NCI-H1092 treated with DMSO at 0.1 percent for 48 hours (cell line): ENCODE measurements at places on chromosomes 6 and 20.

- no peak for DNase-seq
Measured at GRCh38 chr20:51532577-51533191, 9.8 kb downstream of the NFATC2 start.

- DNase-seq = no peak
Measured at GRCh38 chr6:104413767-104414166, 446.0 kb downstream of the HACE1 start.

- DNase-seq = no peak
Measured at GRCh38 chr6:31877125-31877650, 1.6 kb downstream of the SLC44A4 start.

DNA sequence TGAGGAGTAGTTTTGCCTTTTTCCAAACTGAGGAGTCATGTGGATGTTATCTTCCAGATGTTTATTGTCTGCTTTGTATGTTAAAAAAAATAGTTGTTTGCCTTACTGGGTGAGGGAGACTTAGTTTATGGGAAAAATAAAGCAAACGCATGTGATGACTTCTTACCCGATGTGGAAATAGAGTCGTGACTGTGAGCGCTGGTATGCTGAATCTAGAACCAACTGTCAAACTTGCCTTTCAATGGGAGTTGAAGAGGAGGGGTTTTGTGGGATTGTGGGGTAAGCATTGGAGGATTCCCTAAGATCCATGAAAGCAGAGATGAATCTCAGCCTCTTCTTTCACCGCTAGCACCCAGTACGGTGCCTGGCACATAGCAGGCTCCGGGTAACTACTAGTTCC is 5.3 kb downstream of the DCBLD1 start:
- no peak for DNase-seq

DNA sequence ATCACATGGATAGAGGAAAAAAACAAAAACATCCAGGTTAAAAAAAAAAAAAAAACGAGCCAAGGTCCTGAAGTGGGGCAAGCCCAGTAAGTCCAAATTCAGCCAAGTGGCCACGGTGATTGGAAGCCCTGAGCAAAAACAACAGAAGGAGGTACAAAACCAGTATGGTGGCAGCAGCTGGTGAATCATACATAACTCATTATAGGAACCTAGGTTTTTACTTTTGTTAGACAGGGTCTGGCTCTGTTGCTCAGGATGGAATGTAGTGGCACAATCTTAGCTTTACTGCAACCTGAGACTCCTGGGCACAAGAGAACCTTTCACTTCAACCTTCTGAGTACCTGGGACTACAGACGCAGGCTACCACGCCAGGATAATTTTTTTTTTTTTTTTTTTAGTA is 22.7 kb upstream of the MYB start:
- DNase-seq = no peak

DNA sequence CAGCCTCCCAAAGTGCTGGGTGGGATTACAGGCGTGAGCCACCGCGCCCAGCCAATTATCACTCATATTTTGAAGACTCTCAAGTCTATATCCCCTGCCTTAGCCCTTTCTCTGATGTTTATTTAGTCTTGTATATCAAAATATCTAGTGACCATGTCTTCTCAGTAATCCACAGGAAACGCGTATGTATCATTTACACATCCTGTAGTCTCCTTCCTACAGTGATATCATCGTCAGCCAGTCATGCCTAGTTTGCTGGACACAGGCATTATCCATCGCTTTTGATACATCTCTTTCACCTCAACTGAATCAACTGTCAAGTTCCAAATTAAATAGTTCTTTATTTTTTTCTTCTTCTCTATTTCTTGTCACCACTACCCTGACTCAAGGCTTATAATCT is 223.7 kb downstream of the NKAIN2 start:
- no peak for DNase-seq

- DNase-seq = no peak
Measured at GRCh38 chr6:145749632-145750031, 14.3 kb upstream of the EPM2A start.

- DNase-seq = no peak
Measured at GRCh38 chr6:154223296-154223695, 133.3 kb downstream of the IPCEF1 start.

DNA sequence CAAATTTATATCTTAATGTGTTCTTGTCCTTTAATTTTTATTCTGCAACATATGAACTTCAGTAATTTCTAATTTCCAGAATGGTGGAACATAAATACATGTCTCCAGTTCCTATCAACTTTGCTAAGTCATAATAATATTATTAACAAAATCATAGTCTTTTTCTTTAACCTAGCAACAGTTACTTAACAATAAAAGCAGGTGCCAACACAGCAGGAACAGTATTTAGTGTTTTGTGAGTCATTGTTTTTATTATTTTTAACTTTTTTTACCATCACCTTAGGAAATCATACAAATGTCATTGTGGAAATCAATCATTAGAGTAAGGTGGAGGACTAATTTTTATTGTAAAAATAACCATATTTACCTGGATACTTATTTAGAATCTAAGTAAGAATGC is 133.5 kb downstream of the PLCB1 start:
- no peak for DNase-seq

- DNase-seq = no peak
Measured at GRCh38 chr20:2822073-2822472, 5.9 kb downstream of the TMEM239 start.

- DNase-seq = no peak
Measured at GRCh38 chr20:1331101-1331500, 2.2 kb upstream of the SDCBP2 start.

GRCh38 chr20:41170386-41171105 is 33.2 kb downstream of the PLCG1 start:
- no peak for DNase-seq

DNA sequence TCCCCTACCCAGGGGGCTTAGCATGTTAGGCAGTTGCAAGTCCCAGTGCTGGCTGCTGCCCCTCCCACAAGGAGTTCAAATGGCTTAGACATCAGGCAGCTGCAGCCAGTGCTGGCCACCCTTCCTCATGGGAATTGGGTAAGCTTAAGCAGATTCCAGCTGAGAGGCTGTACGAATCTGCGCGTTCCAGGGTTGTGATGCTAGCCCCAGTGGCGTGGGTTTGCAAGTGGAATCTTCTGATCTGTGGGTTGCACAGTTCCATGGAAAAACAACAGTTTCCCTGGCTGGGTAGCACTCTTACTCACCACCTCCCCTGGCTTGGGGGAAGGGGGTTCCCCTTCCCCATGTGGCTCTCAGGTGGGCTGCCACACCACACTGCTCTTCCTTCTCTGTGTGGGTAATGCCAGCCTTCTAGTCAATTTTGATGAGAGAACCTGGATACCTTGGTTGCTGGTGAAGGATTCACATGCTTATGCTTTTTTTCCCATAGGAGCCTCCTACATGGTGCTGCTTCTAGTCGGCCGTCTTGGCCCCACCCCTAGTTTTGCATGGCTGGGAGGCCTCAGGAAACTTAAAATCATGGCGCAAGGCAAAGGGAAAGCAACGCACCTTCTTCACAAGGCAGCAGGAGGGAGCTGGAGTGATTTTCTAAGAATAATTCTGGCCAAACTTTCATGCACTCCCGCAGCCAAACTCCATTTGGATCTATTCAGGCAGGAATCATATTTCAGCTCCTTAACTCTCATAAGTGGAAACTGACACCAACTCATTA is 13.0 kb downstream of the DYNLT2 start:
- DNase-seq = no peak

DNA sequence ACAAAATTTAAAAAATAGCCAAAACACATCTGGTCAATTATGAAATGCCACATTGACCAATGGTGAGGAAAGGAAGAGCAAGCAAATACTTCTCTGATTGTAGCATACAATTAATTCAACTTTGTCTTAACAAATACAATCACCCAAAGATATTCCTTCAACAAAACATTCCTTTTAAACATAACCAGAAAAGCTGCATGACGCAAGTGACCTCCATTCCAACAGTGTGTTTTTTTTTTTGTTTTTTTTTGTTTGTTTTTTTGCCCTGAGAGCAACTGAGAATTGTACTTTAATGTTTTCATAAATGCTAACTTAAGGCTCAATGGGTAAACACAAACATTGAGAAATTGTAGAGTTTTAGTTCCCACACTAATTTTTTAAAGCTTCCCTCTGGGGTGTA is 184.4 kb downstream of the PTPRK start:
- no peak for DNase-seq

- no peak for DNase-seq
Measured at GRCh38 chr6:34475238-34475682, 9.4 kb downstream of the PACSIN1 start.

- DNase-seq = peak; percentile 8
Measured at GRCh38 chr20:38926934-38927616, 858 bp downstream of the FAM83D start.

DNA sequence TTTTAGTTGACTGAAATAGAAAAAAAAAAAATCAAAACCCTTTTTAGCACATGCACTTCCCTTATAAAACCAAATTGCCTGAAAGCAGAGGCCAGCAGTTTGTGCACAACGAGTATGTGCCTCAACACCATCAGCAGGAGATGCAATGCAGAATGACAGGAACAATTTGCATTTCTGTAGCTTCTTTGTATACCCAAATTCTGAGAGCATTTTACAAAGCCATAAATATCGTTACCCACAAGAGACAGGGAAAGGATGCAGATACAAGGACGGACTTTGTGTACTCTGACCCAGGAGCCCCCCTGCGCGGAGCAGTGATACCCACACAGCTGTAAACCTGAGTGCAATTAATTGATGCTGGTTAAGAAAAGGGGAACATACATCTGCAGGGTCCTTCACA is 285.6 kb downstream of the PRKN start:
- no peak for DNase-seq

- DNase-seq = no peak
Measured at GRCh38 chr6:151412909-151413308, 21.6 kb upstream of the ZBTB2 start.

- DNase-seq = no peak
Measured at GRCh38 chr20:38723848-38724625, at the start of gene SLC32A1. Gene SLC32A1, plus strand, starts transcription at chr20:38724486. Its CDS starts 239 bp downstream, at chr20:38724725.

DNA sequence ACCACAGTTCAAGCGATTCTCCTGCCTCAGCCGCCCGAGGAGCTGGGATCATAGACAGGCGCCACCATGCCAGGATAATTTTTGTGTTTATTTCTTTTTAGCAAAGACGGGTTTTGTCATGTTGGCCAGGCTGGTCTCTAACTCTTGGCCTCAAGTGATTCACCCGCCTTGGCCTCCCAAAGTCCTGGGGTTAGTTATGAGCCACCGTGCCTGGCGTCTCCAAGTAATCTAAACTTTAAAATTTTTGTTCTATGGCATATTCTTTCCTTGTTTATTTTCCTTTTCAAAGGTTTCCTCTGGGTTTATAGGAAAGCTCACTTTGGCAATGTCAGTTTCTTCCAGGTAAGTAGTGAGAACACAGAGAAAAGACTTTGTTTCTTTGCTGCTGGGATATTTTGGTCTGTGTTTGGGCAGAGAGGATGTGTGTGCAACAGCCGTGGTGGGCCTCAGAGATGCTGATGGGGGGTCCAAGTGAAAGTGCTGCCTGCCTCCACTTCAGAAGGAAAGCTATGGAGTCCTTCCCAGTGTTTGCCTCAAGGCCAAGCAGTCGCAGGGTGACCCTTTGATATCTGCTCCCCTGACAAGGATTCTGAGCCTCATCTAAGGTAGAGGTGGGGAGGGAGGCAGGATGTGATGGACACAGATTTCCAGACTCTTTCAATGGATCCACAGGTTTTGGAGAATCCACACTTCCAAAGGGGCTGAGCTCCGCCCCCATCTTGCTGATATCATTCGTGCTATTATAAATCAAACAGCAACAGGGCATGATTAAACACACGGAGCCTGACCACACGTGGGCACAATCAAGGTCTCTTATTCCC is 2.3 kb downstream of the LRP11 start:
- DNase-seq = no peak

DNA sequence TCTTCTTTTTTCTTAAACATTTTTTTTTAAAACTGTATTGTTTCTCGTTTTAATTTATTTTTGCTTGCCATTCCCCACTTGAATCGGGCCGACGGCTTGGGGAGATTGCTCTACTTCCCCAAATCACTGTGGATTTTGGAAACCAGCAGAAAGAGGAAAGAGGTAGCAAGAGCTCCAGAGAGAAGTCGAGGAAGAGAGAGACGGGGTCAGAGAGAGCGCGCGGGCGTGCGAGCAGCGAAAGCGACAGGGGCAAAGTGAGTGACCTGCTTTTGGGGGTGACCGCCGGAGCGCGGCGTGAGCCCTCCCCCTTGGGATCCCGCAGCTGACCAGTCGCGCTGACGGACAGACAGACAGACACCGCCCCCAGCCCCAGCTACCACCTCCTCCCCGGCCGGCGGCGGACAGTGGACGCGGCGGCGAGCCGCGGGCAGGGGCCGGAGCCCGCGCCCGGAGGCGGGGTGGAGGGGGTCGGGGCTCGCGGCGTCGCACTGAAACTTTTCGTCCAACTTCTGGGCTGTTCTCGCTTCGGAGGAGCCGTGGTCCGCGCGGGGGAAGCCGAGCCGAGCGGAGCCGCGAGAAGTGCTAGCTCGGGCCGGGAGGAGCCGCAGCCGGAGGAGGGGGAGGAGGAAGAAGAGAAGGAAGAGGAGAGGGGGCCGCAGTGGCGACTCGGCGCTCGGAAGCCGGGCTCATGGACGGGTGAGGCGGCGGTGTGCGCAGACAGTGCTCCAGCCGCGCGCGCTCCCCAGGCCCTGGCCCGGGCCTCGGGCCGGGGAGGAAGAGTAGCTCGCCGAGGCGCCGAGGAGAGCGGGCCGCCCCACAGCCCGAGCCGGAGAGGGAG is 580 bp downstream of the VEGFA start:
- peak; percentile 49 for DNase-seq

- DNase-seq = no peak
Measured at GRCh38 chr20:53792946-53793536, 199.4 kb upstream of the ZNF217 start.

DNA sequence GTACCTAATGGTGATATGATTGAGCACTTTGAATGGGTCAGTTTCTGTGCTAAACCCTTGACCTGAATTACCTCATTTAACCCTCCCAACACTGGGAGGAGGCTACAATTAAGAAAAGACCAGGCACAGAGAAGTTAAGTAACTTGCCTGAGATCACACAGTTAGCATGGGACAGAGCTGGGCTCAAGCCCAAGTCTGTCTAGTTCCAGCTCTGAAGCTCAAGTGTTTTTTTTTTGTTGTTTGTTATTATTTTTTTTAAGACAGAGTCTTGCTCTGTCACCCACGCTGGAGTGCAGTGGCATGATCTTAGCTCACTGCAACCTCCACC is 4.0 kb downstream of the FAM83D start:
- DNase-seq = no peak

DNA sequence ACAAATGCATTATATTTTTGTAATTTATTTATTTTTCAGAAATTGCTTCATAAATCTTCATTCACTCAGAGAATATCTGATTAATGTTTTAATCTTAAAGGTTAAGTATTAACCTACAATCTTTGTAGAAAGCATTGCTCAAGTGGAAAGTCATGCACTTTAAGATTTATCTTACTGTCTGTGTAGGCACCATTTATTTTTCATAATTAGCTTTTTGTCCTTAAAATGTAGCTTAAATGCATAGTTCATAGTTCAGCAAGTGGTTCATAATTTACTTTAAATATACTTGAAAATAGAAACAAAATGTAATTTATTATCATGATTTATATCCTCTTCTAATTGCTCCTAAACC is 397.3 kb downstream of the LAMA2 start:
- no peak for DNase-seq

- DNase-seq = no peak
Measured at GRCh38 chr6:138945354-138945753, 42.7 kb downstream of the REPS1 start.

- no peak for DNase-seq
Measured at GRCh38 chr6:75223428-75223827, 17.6 kb upstream of the COL12A1 start.

- no peak for DNase-seq
Measured at GRCh38 chr6:119961450-119961849, 611.9 kb upstream of the MAN1A1 start.
